ENCODE measurements at places on chromosomes 6 and 20.

DNA sequence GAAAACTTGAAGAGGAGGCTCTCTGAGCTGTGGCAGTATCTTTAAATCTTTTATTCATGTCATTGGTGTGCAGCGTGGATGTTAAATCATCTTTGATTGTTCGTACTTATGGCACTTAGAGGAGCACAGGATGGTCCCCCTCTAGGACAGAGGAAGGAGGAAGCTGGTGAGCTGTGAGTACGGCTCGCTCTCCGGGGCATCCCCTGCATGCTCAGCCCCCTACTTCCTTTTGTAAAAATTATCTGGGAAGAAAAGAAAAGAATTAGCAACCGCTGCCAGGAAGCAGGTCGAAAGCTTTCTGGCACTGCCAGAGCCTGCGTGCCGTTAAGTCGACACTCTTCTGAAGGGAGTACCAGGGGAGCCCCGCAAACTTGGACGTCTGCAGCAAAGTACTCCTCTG is 158.5 kb downstream of the SYNDIG1 start:
- no peak for DNase-seq

- DNase-seq: no peak
These were observed 189.5 kb downstream of the CDH4 start for GRCh38 chr20:61441537-61441936.

DNA sequence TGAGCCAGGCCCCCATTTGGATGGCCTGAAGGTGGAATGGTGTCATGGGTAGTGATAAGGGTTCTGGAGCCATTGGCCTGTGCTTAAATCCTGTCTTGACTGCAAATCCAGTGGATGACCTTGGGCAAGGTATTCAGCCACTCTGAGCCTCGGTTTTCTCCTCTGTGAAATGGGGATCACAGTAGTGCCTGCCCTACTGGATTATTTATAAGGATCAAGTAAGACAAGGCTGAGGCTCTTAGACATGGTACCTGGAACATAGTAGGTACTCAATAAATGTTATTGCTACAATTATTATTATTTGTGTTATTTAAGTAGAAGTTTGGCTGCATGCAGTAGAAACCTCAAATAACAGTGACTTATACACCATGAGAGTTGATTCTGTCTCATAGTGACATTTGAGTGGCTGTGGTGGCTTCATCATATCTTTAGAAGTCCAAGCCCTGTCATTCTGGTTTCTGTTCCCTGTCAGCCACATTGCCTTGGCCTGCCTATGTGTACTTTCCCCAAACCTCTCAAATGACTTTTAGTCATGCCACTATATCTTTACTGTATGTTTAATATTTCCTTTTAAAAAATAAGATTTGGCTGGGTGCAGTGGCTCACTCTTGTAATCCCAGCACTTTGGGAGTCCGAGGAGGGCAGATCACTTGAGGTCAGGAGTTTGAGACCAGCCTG is 37.6 kb upstream of the CHMP4B start:
- DNase-seq: no peak

GRCh38 chr6:14713008-14713960 is 532.6 kb upstream of the JARID2 start:
- DNase-seq: no peak

- no peak for DNase-seq
These were observed 163.0 kb downstream of the NKAIN2 start for GRCh38 chr6:123966618-123967017.

GRCh38 chr6:14359438-14359837 is 241.9 kb downstream of the CD83 start:
- no peak for DNase-seq

DNA sequence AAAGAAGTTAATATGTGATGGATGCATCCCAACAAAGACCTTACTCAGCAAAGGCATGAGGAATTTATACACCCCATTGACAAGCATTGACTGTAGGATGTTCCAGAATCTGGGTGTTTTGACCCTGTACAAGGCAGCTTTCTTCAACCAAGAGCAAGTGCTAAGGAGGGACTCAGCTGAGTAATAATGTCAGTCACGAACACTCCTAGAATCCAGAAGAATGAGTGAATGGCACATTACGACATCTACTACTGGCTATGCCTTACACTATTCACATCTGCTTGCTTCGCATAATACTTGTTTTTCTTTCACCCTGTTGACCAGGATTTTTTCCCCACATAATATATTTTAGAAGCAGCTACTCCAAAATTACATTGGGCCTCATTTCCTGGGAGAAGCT is 42.5 kb upstream of the VGLL2 start:
- no peak for DNase-seq

GRCh38 chr20:40753472-40753871 is 64.4 kb upstream of the MAFB start:
- DNase-seq: no peak

GRCh38 chr6:140011537-140011936 is 637.1 kb upstream of the CITED2 start:
- no peak for DNase-seq

DNA sequence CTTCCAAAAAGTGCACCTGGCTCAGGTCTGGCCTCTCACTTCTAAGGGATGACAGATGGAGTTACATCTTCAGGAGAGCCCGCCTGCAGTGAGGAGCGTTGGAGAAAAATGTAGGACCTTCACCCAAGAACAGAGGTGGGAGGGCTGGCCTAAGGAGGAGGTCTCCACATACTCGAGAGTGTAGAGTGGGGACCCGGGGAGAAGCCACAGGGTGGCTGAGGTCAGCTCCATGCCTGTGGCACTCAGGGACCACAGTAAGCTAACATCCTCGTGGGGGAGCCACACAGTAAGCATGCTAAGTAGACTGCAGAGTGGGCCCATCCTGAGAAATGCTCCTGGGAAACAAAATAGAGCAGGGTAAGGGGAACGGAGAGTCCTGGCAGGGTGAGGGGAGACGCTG is 24.0 kb downstream of the AAR2 start:
- no peak for DNase-seq

- DNase-seq: no peak
These were observed 55.7 kb downstream of the FAM184A start for GRCh38 chr6:119022796-119023195.

Data from NCI-H2029 (cell line).